ENCODE measurements at places on chromosomes 11 and 22.
A peak's percentile ranks its signal among the peaks of the same experiment; 100 is the strongest.

DNA sequence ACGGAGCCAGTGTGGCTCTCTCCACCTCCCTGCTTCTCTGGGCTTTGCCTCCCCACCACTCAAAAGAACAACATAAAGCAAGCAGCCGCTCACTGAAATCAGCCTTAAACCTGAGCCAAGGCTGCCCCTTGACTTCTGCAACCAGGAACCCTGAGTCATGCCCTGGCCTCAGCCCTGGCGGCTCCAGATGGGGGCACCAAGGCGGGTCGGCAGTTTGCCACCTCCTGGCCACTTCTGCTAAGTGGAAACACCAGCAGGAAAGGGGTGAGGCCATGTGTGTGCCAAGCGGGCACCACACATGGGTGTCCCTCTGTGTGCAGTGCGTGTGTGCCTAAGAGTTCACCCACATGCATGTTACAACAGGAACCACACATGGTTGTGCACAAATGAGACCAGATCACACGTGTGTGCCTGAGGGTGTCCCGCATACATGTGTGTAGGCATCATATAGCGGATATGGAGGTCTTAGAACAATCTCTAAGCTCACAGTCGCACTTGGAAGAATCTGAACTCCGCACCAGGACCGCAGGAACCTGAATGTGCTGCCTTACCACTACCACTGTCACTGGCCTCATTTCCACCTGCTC is 221.2 kb downstream of the MN1 start:
- no peak for DNase-seq

- no peak for DNase-seq
Observed at GRCh38 chr11:33375688-33376311, 118.6 kb downstream of the HIPK3 start.

GRCh38 chr11:47725442-47726117 is 10.4 kb upstream of the AGBL2 start:
- DNase-seq, result no peak

DNA sequence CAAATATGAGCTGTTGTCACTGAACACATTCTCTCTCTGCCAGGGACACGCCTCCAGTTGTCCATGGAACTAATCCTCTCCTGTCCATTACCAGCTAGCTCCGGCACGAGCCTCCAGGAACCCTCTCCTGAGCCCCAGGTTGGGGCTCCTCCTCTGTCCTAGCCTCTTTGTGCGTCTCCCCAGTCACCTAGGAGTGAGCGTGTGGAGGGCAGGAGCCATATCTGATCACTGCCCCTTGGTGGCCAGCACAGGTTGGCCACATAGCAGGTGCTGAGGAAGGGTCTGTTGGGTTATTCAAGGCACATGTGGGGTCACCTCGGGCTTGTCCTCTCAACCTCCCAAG is 2.5 kb downstream of the SYVN1 start:
- DNase-seq, result no peak

DNA sequence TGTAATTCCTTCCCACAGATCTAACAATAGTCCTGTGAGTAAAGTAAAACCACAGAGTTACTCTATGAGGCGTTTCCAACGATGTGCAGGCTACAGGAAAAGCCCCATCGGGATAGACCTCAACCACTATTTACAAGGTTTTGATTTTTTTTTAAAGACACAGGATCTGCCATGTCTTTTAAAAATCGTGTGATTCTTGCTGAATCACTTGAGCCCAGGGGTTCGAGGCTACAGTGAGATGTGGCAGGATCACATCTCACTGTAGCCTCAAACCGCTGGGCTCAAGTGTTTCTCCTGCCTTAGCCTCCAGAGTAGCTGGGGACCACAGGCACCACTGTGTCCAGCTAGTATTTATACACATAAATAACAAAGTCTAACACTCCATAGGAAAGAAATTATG is 7.8 kb downstream of the TAF1D start:
- DNase-seq, result no peak

DNA sequence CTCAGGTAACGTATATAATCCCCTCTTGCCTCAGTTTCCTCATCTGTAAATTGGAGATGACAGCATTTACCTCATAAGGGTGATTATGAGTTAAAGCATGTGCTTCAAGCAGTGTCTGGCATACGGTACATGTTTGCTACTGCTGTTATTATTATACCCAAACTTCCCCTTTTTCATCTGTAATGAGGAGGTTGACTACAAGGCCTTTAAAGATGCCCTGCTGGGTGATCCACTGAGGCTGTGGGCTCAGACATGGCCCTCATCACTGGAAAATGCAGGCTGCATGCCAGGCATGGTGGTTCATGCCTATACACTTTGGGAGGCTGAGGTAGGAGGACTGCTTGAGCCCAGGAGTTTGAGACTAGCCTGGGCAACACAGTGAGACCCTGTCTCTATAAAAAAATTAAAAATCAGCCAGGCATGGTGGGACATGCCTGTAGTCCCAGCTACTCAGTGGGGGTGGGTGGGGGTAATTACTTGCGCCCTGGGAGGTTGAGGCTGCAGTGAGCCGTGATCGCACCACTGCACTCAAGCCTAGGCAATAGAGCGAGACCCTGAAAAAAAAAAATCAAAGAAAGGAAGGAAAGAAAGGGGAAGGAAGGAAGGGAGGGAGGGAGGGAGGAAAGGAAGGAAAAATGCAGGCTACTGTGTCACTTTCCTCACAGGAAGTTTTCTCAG is 4.3 kb downstream of the PIK3IP1 start:
- peak; percentile 12 for DNase-seq

GRCh38 chr11:78395597-78395996 is 22.0 kb downstream of the GAB2 start:
- no peak for DNase-seq

GRCh38 chr11:35875466-35875865 is 68.4 kb upstream of the LDLRAD3 start:
- DNase-seq, result no peak

GRCh38 chr11:109425554-109425953 is 3.6 kb downstream of the C11orf87 start:
- no peak for DNase-seq
